ENCODE measurements at places on chromosomes 4 and X. TPM values are rescaled to one million over a fixed set of nuclear protein-coding genes. Genes with fewer than 3 reads are reported as not detected.

The ACOT9 gene
- total RNA-seq, result 90.9 TPM

The SORCS2 gene
- total RNA-seq, result 5.6 TPM

The ADGRG4 gene
- not detected for total RNA-seq

The TLL1 gene
- 0.45 TPM for total RNA-seq

The VCX2 gene
- total RNA-seq, result not detected

The RPA4 gene
- total RNA-seq, result 0.16 TPM

The IRS4 gene
- total RNA-seq, result not detected

The ELF4 gene
- 25.9 TPM for total RNA-seq

The SULT1B1 gene
- total RNA-seq, result 0.02 TPM

The NHSL2 gene
- total RNA-seq, result 0.42 TPM

The NPFFR2 gene
- total RNA-seq, result not detected

The GPRASP1 gene
- 0.42 TPM for total RNA-seq

The UGT2B17 gene
- total RNA-seq, result not detected

The AKAP14 gene
- not detected for total RNA-seq
